Hematopoietic multipotent progenitor cell treated with erythropoietin and hydrocortisone succinate and interleukin-3 and kit ligand, for 15 days (in vitro differentiated cells): ENCODE measurements at places on chromosomes 4 and X.

DNA sequence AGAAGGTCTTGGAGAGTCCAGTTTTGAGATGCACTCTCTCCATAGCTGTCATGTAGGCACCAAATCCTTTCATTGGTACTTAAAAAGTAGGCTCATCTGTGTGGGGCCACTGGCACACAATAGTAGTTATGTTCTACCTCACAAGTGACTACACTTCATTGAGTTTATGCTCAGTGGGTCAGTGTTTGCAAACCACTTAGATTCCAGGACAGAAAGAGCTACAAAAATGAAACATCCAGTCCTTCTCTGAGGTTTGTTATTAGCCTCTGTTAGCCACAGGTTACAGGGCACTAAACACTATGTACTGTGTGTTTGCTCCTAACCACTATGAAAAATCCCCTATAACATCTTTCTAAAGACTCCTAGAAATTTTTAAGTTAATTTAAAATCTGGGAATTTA is 13.8 kb downstream of the RAB28 start:
- no peak for DNase-seq

GRCh38 chrX:153637121-153638040 is 9.6 kb upstream of the DUSP9 start:
- DNase-seq: no peak

- DNase-seq: no peak
Measured at GRCh38 chr4:155339588-155339987, 37.2 kb downstream of the MAP9 start.

- no peak for DNase-seq
Measured at GRCh38 chr4:41146196-41146595, 68.1 kb downstream of the APBB2 start.

GRCh38 chr4:77143091-77143490 is 13.9 kb upstream of the CCNG2 start:
- no peak for DNase-seq

DNA sequence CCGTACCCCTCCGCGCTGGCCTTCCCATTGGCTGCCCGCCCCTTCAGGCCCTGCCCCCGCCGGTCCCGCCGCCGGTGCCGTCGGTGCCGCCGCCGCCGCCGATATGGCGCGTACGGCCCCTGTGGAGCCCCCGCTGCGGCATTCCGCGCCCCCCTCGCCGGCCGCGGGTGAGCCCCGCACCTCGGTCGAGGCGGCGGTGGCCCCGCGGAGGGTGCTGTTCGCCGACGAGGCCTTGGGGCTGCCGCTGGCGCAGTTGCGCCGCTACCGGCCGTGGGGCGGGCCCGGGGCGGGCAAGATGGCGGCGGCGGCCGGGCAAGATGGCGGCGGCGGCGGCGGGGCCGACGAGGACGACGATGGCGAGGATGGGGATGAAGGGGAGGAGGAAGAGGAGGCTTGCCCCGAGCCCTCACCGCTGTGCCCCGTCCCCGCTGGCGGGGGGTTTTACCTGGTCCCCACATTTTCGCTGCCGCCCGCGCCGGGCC is at the start of gene PPP1R3F:
Gene PPP1R3F (plus strand): TSS at position 27 of the 482 bp plus-strand sequence. CDS start 77 bp downstream, at position 104.
- no peak for DNase-seq

GRCh38 chr4:90317785-90318184 is 190.6 kb downstream of the CCSER1 start:
- DNase-seq: no peak

- DNase-seq: no peak
Measured at GRCh38 chr4:1752284-1753041, 31.1 kb downstream of the TACC3 start.

DNA sequence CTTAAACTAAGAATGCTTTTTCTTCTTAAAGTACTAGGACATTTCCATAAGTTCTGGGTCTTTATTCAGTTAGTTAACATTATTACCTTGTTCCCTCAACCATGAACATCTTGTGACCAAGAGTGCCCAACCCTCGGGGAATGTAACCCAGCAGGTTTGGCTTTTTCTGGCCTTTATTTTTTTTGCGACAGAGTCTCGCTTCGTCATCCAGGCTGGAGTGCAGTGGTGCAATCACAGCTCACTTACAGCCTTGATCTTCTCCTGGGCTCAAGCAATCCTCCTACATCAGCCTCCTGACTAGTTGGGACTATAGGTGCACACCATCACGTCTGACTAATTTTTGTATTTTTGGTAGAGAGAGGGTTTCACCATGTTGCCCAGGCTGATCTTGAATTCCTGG is 65.1 kb downstream of the USP11 start:
- DNase-seq: no peak

- no peak for DNase-seq
Measured at GRCh38 chr4:184693056-184693455, 40.8 kb downstream of the CENPU start.

DNA sequence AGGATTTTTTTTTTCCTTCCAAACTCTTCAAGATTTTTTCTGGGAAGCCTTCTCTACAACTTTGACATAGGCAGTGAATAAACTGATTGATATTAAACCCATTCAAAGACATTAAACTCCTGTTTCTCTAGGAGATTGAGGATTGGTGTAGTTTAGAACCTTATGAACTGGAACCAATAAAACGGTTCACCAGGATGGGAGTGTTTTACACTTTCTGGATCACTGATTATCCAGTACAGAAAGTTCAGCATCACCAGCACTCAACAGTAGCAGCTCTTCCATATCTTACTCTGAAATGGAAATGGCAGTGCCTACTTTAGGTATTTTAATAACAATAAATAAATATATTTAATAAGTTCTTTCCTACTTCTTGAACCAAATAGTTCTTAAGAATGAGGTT is 76.7 kb downstream of the BMPR1B start:
- no peak for DNase-seq

- no peak for DNase-seq
Measured at GRCh38 chrX:49809891-49810632, 19.0 kb upstream of the PAGE4 start.

GRCh38 chr4:150224896-150225591 is 146.8 kb downstream of the DCLK2 start:
- DNase-seq: no peak

GRCh38 chrX:118901991-118902390 is 72.4 kb upstream of the LONRF3 start:
- no peak for DNase-seq

DNA sequence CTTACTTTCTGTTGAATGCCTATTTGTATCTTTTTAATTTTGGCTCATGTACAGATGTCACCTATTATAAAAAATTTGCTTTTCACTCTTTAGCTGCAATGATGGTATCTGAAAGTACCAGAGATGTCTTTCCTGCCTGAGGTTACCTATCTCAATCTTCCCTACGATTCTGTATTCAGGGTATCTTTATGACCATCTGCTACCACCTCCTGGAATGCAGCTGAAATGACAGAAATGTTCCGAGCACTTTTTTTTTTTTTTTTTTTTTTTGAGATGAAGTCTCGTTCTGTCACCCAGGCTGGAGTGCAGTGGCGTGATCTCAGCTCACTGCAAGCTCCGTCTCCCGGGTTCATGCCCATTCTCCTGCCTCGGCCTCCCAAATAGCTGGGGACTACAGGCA is 136.4 kb downstream of the REPS2 start:
- DNase-seq: peak; percentile 61

DNA sequence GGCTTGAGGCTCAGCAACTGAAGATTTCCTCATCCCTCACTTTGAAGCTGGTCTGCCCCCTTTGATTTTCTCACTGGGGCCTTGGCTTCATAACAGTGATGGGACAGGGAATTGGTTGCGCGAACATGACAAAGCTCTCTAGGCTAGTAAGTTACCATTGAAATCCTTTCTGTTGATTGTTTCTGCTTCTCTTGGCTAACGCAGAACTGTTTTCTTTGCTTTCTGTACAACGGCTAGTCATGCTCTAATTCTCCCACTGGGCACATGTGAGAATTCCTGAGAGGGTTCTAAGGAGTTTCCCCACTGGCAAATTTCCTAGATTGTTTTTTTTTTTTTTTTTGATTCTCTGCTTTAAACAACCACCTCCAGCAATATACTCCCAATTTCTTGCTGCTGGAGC is 738.6 kb downstream of the PCDH7 start:
- no peak for DNase-seq

GRCh38 chr4:157185363-157185762 is 35.2 kb upstream of the GRIA2 start:
- no peak for DNase-seq

DNA sequence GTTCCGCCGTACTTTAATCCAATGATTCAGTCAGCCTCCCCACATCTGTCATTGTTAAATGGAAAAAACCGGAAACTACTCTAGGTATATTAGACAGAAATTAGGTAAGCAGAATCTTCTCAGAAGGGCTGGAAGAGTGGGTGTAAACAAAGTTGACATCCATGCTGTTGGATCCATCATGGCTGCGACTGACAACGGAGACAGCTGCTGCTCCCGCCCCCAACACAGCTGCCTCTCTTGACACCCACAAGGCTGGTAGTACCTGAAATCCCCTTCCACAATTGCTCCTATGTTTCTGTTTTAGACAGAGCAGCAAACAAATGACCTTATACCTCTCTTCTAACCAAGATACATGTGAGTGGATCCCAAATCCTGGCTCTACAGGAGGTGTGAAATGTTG is 66.6 kb downstream of the RXFP1 start:
- DNase-seq: no peak

- DNase-seq: peak; percentile 16
Measured at GRCh38 chr4:72326692-72327632, 242.1 kb downstream of the ADAMTS3 start.
